K562 (cell line): ENCODE measurements at places on chromosomes 5 and 9. TPM values are rescaled to one million over a fixed set of nuclear protein-coding genes. Genes with fewer than 3 reads are reported as not detected.

The OGN gene
- polyA plus RNA-seq, result not detected in 2 replicates

The SARDH gene
- polyA plus RNA-seq, result not detected in 2 replicates

DNA sequence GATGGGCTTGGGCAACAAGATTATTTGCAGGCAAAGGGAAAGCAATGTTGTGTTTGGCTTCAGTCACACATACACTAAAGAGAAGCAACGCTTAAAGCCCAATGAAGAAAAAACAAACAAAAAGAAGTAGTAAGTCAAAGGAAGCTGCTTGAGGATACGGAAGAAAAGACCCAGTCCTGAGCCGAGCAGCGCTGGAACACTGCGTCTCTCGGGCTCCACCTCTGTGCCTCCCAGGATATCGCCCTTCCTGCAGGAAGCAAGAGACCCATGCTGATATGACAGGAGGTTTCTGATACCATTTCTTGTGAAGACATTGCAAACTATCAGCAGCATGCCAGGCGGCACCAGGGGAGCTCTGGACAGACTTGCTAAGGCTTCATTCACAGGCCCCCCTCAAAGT lies 9.9 kb downstream of the GNAQ start:
- peak overlapping the region; percentile 6; the same call in 1 of the 2 replicates for H3K4me3 ChIP-seq
- H3K36me3 ChIP-seq, result peaks cover 6% of the 10 kb centered on the region; the same call in 2 of the 3 replicates
- no peaks in the 10 kb centered on the region for H3K27me3 ChIP-seq

GRCh38 chr5:35303152-35303551 lies 72.9 kb upstream of the PRLR start:
- H3K4me1 ChIP-seq, result no peaks in the 10 kb centered on the region
- H3K27ac ChIP-seq, result no peak overlapping the region
- H3K4me3 ChIP-seq, result no peak overlapping the region
- no peak for DNase-seq
- H3K36me3 ChIP-seq, result no peaks in the 10 kb centered on the region
- no peaks in the 10 kb centered on the region for H3K27me3 ChIP-seq

GRCh38 chr5:138230261-138230660 lies 17.1 kb upstream of the CDC23 start:
- no peak overlapping the region for H3K27ac ChIP-seq
- no peaks in the 10 kb centered on the region for H3K36me3 ChIP-seq
- no peak overlapping the region for H3K4me3 ChIP-seq
- no peak for DNase-seq
- no peaks in the 10 kb centered on the region; the same call in 2 of the 3 replicates for H3K27me3 ChIP-seq
- peaks cover 5% of the 10 kb centered on the region; the same call in 1 of the 3 replicates for H3K4me1 ChIP-seq

The CD180 gene
- polyA plus RNA-seq, result not detected in 2 replicates

DNA sequence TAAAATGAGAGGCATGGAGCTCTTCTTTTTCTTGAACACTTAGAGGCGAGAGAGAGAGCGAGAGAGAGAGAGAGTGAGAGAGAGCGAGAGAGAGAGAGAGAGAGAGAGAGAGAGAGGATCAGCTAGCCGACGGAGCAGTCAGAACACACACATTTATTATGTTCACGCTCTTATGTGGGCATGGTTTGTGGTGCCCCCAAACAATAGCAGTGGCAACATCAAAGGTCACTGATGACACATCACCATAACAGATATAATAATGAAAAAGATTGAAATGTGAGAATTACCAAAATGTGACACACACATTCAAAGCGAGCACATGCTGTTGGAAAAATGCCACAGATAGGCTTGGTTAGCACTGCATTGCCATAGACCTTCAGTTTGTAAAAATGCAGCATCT lies 116.1 kb downstream of the KDM4C start:
- DNase-seq, result no peak
- H3K4me1 ChIP-seq, result no peaks in the 10 kb centered on the region
- no peak overlapping the region for H3K27ac ChIP-seq
- H3K27me3 ChIP-seq, result no peaks in the 10 kb centered on the region

DNA sequence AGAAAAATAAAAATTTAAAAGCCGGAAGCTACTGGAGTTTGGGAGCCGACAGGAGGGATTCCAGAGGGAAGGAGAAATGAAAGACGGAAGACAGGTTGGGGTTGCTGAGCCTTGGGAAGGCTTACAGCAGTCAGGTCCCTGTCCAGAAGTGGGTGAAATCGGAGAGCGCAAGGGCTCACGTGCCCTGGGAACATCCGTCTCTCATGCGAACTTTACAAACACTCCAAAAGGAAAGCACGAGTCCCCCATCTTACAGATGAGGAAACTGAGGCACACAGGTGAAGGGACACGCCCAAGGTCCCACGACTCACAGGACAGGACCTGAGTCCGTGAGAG lies 347 bp upstream of the OLFML2A start:
- no peak for DNase-seq
- H3K27me3 ChIP-seq, result 0 out of 2 replicates have a peak, but pooled peaks cover 4% of the 10 kb centered on the region
- H3K36me3 ChIP-seq, result no peaks in the 10 kb centered on the region
- H3K27ac ChIP-seq, result no peak overlapping the region
- no peaks in the 10 kb centered on the region; the same call in 2 of the 3 replicates for H3K4me1 ChIP-seq

DNA sequence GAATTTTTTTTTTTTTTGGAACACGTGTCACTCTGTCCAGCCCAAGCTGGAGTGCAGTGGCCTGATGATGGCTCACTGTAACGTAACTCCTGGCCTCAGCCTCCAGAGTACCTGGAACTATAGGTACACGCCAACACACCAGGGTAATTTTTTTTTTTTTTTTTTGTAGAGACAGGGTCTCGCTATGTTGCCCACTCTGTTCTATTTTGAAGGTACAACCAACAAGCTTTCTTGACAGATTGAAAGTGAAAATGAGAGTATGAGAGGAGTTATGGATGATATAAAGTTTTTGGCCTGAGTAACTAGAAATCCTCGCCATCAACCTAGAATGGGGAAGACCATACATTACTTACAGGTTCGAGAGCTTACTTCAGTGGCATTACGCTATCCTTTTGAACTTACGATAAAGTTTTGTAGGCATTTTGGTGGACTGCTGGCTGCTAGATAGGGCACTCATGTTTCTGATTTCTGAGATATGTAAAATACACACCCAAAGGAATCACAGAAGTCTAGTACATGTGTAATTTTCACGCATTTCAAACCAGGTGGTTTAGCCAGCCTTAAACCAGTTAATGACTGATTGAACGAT lies 806 bp upstream of the CDC42SE2 start:
- peaks cover 5% of the 10 kb centered on the region for H3K4me1 ChIP-seq
- no peak for DNase-seq
- peak overlapping the region; percentile 92 for H3K27ac ChIP-seq
- H3K27me3 ChIP-seq, result no peaks in the 10 kb centered on the region
- H3K4me3 ChIP-seq, result peak overlapping the region; percentile 94
- no peaks in the 10 kb centered on the region for H3K36me3 ChIP-seq

- no peak overlapping the region for H3K4me3 ChIP-seq
- no peak for DNase-seq
- H3K36me3 ChIP-seq, result no peaks in the 10 kb centered on the region
- H3K27me3 ChIP-seq, result no peaks in the 10 kb centered on the region
- no peaks in the 10 kb centered on the region for H3K4me1 ChIP-seq
Measured at GRCh38 chr5:116864838-116865190, 290.2 kb upstream of the SEMA6A start.
